ENCODE measurements at places on chromosomes 12 and 14.

GRCh38 chr12:116126610-116127009 is 150.9 kb downstream of the MED13L start:
- no peak for DNase-seq

GRCh38 chr12:101044512-101045059 is 165.5 kb downstream of the SLC5A8 start:
- DNase-seq, result no peak

DNA sequence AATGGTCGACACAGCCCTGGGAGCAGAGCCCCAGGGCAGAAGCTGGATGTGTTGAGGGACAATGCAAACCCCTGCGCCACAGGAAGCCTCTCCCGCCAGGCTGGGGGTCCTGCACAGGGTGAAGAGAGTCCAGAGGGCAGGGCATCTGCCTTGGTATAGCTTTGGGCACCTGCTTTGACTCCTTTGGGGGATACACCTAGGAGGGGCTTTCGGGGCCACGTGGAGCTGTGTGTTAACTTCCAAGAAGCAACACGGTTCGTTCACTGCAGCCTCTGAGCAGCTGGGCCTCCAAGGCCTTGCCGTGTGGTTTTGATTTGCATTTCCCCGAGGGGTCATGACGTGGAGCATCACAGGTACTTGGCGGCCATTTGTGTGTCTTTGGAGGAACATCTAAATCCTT is 5.8 kb upstream of the PUS1 start:
- no peak for DNase-seq

DNA sequence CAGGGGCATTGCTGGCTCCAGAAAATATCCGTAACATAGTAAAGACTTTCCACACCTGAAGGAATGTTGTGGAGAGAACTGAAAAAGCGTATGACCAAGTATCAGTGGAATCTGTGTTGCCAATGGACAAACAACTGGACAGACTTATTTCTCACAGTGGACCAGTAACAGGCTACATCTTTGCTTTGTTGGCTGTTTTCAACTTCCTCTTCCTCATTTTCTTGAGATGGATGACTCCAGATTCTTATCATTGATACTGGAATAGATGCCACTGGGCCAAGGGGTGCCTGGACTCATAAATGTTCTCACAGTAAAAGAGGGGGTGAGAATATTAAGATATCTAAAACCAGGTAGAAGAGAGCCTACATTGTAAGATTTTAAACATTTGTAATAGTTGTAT is 6.4 kb downstream of the GAS2L3 start:
- DNase-seq, result no peak

DNA sequence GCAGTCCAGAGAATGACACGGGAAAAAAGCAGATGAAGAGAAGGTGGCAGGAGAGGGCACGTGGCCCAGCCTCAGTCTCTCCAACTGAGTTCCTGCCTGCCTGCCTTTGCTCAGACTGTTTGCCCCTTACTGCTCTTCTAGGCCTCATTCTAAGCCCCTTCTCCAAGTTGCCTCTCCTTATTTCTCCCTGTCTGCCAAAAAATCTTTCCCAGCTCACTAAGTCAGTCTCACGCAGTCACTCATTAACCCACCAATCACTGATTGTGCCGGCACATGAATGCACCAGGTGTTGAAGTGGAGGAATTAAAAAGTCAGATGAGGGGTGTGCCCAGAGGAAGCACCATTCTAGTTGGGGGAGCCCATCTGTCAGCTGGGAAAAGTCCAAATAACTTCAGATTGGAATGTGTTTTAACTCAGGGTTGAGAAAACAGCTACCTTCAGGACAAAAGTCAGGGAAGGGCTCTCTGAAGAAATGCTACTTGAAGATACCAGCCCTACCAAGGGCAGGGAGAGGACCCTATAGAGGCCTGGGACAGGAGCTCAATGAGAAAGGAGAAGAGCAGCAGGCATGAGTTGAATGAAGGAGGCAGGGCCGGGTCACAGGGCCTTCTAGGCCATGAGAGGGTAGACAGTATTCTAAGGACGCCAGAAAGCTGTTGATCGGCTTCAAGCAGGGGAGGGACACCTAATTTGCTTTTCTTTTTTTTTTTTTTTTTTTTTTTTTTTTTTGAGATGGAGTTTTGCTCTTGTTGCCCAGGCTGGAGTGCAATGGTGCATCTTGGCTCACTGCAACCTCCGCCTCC is 40.9 kb downstream of the DAD1 start:
- no peak for DNase-seq

DNA sequence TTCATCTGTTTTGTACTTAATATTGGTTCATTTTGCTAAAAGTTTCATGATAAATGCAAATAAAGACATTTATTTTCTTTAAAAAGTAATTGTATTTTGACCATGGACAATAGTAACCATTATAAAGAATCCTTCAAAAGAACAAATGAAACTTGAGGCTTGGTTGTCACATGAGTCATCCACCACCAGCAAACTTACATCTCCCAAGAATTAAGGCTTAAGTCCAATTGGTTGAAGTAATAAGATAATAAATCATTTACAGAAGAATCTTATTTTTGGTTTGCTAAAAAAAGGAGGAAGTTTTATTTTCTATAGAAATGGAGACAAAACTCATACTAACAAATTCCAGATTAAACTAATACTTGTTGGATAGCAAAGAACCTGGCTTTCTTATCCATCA is 84.8 kb upstream of the KITLG start:
- no peak for DNase-seq

DNA sequence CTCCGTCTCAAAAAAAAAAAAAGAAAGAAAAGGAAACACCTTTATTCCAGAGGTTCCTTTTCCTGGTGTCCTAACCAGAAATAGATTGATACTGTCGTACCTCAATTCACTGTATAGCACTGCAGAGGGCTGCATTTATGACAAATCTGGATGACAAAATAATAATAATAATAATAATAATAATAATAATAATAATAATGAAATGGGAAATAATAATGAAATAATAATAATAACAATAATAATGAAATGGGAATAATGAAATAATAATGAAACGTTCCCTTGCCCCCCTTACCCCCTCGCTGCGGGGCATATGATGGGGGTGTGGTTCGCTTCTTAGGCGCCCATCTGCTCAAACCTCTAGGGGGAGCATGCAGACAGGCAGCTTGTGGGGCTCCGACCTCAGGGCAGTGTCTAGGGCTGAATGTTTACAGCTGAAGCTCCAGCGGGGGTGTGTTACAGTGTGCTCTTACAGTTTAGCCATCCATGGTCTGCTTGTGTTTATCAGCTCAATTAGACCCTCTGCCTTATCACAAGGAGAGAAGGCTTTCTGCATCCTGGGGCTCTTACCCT is 1088.3 kb upstream of the SEL1L start:
- DNase-seq, result peak; percentile 55

GRCh38 chr12:85968606-85969005 is 94.5 kb downstream of the NTS start:
- no peak for DNase-seq

DNA sequence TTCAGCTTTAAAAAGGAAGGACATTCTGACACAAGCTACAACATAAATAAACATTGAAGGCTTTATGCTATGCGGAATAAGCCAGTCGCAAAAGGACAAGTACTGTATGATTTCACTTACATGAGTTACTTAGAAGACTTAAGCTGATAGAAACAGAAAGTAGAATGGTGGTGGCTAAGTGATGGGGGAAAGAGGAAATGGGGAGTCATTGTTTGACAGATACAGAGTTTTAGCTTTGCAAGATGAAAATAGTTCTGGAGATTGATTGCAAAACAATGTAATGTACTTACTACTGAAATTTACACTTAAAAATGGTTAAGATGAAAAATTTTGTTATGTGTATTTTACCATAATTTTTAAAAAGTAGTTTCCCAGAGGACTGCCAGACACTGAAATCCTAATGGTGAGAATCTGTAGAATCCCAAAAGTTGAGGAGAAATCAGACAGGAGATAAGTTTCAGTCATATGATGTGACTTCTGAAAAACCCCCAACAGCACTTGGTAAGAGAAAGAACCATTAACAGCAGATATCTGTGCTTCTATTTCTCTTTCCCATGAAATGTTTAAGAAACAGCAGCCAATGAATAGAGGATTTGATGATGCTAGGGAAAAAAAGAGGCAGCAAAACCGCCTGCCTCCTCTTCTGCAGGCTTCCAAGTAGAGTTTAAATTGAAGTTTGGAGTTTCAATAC is 16.6 kb upstream of the CLEC2A start:
- no peak for DNase-seq

- no peak for DNase-seq
These were observed 65.8 kb upstream of the RASSF3 start for GRCh38 chr12:64544371-64545080.

GRCh38 chr12:97745406-97746101 is 282.9 kb downstream of the RMST start:
- DNase-seq, result no peak

DNA sequence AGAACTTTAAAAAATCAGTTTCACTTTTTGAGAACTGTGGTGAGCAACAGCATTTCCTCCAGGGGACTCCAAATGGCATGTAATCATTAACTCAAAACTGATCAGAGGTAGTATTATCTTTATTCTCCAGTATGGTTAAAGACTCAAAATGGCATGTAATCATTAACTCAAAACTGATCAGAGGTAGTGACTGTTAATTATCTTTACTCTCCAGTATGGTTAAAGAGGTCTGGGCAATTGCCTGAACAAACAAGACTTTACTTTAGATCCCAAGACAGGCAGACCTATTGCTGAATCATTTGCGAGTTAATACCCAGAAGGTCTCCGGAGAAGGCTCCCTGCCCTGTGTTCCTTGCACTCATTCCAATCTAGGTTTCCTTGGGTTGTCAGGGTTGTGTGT is 6.6 kb upstream of the ACADS start:
- no peak for DNase-seq

GRCh38 chr12:20476551-20476950 is 108.2 kb downstream of the PDE3A start:
- no peak for DNase-seq

DNA sequence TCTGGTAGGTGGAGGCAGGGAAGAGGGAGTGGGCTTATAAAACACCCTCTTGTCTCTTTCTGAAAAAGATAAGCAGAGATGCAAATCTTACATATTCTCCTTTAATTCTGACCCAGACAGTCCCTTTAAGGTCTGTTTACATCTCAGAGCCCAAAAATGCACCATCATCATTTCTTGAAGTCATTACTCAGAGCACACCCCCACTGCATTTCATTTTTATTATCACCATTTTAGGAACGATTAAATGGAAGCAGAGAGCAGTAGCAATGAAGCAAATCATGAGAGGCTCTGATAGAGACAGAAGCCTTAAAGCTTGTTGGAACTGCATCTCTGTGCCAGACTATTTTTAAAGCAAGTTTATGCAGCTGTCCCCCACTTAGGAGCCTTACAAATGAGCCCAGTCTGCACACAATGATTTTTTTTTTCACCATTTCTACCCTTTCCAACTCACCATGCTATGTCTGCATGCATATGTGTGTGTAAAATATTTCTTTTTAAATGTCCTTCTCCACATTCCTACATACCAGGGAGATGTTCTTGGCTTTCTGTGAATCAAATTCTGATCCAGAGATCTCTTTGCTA is 311.0 kb downstream of the GRIN2B start:
- no peak for DNase-seq

DNA sequence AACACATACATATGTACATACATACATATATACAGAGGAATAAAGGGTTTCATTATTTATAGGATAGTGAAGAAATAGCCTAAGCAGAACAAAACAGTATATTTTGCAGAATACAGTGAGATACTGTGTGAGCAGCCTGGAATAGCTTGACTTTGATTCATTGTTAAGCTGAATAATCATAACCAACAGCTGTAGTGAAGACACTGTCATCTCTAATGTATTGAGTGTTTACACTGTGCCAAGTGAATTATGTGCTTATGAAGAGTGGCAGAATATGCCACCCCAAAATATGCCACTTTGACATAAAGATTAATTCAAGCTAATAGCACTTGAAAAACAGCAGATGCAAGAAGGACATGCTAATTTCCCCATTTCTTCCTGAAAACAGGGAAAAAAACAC is 48.2 kb upstream of the LRFN5 start:
- DNase-seq, result no peak

DNA sequence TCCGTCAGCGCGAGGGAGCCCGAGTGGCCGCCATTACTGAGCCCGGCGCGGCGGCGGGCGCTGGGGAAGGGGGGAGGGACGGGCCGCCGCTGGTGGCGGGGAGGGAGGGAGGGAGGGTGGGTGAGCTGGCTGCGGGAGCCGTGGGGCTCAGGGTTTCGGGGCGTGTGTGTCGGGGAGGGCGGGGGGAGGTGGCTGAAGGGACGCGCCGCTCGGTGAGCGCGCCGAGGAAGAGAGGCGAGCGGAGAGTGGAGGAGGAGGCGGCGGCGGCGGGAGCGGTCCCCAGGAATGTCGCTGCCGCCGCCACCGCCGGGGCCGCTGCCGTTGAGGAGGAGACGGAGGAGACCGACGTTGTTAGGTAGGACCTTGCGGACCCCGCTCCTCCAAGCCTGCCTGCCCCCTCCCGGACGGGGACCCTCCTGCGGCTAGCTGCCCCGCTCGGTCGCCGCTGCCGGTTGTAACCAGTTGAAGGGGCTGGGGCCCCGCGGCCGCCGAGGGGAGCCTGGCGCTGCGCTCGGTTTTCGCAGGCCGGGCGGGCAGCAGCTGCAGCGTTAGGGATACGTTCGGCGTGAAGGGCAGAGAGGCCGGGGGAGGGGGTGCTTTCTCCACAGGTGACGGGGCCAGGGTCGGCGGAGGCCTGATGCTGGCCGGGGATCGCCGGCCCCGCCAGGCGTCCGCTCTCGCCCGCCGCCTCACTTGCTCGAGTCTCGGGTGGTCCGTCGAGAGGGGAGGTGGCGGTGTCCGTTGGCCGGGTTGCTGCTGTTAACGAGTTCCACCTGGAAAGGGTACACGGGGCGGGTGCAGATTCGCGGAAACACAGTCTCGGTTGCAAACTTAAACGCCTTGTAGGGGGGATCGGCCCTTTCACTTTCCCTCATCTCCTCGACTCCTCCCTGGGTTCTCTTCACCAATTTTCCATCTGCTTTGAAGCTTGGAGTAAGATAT is at the start of gene ARHGAP5:
Gene ARHGAP5, plus strand, starts transcription at position 224 of the 942 bp plus-strand sequence. CDS start 13,366 bp downstream, outside the sequence.
- DNase-seq, result peak; percentile 83

- no peak for DNase-seq
These were observed 53.6 kb upstream of the CD163 start for GRCh38 chr12:7557227-7557626.

DNA sequence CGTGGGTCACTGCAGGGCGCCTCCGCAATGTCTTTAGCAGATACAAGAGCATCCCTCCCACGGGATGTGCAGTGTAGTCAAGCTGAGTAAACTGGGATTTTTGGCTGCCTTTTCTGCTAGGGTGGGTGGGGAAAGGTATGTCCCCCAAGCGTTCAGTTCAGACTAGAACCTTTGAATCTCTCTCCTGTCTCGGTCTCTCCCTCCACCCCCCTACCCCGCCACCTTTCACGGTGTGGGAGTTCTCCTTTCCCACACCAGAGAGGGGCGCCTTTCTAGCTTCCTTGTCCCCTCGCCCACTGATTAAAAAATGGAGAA is 525 bp upstream of the FAR2 start:
- DNase-seq, result peak; percentile 12

- no peak for DNase-seq
These were observed 29.2 kb upstream of the PLEKHG6 start for GRCh38 chr12:6281081-6281809.

- no peak for DNase-seq
These were observed 165.7 kb downstream of the ANO2 start for GRCh38 chr12:5779401-5779800.

GRCh38 chr12:8014836-8015235 is 17.7 kb upstream of the FOXJ2 start:
- DNase-seq, result no peak

Measured in WTC11 (cell line).